ENCODE measurements at places on chromosomes 3 and 15.

DNA sequence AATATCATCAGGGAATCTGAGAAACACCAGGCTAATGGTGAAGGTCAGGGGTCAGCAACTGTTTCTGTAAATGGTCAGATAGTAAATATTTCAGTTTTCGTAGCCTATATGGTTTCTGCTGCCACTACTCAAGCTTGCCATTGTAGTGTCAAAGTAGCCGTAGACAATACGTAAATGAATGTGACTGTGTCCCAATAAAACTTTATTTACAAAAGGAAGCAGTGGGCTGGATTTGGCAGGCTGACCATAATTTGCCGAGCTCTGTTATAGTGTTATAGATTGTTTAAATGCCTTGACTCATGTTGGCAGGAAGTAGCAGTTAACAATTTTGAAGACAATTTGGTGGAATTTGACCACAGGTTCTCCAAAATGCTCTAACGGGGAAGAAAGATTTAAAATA lies 548.2 kb downstream of the FOXP1 start:
- no peak for DNase-seq

DNA sequence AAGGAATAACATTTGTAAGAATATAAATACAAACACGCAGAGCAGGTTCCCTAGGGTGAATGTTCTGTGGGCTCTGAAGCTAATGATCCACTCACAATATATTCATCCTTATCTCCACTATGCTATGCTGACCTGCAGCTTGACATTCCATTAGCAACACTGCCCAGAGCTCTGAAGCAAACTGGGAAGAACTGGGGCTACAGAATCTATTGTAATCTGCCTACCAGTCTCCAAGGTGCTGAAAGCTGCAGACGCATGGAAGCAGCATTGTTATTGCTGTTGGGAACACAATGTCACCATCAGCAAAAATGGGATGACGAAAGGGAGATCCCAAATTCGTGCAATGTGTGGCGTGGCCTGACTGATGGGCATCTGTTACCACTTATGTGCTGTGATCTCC lies 316.7 kb upstream of the RORA start:
- no peak for DNase-seq

- DNase-seq = no peak
Measured at GRCh38 chr3:151305775-151306151, 10.9 kb downstream of the GPR87 start.

DNA sequence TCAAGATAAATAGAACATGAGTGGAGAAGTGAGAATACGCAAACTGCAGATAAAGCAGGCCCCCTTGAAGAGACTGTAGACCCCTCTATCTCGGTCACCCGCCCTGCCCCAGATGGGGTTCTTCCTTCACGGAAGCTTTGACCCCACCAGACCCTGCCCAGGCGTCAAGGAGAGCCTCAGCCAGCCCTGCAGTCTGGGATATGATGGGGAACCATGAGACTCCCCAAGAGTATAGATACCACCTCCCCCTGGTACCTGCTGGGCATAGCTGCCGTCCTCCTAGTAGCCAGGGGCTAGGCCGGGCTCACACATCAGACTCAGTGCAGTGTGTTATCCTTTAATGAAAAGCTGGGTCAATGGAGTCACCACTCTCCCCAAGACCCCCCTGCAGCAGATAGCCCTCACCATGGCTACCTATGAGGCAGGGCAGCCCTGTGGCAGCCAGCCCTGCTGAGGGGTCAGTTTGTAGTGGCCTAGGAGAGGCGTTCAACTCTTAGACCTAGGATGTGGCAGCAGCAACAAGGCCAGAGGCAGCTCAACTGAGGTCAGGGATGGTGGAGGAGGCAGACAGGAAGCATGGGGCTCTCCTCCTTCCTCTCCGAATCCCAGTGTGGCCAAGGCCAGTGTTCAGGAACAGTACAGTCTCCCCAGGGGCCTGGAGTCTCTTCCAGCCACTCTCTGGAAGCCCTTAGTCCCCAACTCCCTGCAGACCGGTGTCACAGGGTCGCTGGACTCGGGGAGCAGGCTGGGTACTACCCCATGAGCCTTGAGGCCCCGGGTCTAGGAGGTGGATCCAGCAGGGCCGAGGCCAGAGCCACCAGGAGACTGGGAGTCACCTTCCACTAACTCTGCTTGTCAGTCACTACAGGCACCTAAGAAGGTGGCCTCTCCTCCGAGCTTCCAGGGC lies 26.1 kb downstream of the PLXNB1 start:
- DNase-seq = no peak

DNA sequence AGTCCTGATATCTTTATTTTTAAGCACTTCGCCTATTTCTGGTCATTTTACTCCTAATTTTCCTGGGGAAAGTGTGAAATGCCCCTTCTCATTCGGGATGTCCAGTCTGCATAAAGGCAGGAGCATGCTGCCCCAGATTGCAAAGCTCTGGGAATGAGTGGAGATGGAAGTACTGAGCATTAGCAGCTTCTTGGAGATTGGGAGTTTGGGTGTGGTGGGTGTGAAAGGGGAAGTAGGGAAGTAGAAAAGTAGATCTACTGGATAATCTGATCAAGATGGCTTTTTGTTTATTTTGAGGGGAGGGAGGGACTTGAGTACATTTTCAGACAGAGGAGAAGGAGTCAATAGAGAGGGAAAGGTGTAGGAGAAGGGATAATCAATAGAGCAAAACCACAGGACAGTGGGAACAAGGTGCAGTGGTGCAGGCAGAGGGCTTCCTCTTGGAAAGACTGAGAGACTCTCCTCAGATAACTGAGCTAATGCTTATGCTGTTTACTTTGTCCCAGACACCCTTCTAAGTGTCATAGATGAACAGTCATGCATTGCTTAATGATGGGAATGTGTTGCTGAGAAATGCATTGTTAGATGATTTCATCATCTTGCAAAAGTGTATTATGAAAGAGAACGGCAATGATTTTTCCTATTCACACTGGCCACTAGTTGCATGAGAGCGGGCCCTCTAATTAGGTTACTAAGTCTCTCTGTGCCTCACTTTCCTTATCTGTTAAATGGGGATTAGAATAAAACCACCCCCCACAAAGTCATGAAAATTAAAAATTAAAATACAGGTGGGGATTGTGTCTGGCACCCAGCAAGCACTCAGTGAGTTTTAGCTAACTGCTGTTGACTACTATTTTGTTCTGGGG lies 45.5 kb downstream of the PHLDB2 start:
- DNase-seq = no peak

GRCh38 chr3:148953094-148953493 lies 38.2 kb upstream of the GYG1 start:
- DNase-seq = no peak

- no peak for DNase-seq
Measured at GRCh38 chr3:4533489-4534443, 40.6 kb downstream of the ITPR1 start.

DNA sequence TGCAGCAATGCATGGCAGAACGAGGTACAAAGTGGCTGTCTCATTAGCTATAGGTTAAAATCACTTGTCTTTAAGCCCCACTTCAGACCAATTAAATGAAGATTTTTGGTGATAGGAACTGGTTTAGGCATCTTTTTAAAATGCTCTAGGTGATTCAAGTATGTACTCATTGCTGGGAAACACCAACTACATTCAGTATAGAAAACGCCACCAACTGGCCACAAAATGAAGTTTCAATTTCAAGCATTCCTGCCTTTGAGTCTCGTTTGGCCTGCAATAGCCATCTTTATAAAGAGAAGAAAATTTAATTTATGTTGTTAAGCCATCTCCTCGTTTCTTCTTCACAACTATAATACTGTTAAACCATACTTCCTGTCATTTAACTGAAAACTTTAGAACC lies 587.9 kb downstream of the GBE1 start:
- DNase-seq = no peak

DNA sequence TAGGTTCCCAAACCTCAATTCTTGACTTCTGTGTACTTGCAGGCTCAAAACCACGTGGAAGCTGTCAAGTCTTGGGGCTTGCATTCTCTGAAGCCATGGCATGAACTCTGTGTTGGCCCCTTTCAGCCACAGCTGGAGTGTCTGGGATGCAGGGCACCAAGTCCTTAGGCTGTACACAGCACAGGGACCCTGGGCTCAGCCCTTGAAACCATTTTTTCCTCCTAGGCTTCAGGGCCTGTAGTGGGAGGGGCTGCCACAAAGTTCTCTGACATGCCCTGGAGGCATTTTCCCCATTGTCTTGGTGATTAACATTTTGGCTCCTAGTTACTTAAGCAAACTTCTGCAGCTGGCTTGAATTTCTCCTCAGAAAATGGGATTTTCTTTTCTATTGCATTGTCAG lies 135.4 kb downstream of the ATG7 start:
- DNase-seq = no peak

GRCh38 chr3:14949126-14949525 lies 1.7 kb downstream of the NR2C2 start:
- no peak for DNase-seq

DNA sequence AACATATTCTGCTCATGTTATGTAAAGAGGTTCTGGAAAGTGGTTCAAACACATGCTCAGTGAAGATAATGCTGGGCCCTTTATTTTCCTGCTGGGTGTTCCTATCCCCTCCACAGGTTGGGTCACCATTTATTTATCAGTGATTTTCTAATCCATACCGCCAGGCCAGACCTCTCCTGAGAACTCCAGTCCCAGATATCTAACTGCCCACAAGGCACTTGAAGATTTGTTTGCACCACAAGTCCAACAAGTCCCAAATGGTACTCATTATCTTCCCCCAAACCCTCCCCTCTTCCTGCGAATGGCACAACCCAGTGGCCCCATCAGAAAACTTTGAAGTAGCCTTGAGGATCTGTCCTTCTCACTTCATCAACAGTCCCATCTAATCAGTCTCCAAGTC lies 5.4 kb downstream of the COL6A6 start:
- no peak for DNase-seq

DNA sequence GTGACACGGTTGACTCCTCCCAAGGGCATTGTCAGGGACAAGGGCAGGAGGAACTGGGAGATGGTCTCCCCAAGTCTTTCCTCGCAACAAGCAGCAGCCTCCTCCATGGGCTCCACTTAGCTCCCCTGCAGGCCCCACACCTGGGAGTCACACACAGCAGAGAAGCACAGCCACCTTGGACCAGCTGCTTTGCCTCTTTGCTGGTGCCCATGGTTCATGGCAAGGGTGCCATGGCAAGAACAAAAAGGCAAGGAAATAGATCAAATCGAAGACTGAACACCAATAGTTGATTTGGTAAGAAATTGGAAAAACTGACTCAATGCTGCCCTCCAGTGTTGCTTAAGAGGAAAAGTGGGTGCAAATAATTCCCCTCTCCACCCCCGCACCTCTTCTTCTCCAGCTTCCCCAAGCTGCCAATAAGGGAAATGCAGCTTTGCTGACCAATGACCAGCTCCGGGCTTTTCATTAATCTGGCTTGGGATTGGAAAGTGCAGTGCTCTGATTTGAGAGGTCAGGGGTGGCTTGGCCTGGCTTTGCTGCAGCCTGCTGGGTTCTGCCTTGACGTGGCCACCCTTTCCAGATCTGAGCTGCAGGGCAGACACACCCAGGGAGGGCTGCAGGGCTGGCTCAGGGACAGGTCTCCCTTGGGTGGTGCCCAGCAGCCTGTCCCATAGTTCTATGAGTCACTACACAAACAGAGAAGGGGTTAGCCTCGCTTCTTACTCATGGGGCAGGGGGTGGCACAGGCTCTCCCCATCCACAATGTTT lies 162.0 kb downstream of the KLF13 start:
- DNase-seq = no peak

GRCh38 chr3:108031895-108032294 lies 58.9 kb downstream of the CD47 start:
- no peak for DNase-seq

DNA sequence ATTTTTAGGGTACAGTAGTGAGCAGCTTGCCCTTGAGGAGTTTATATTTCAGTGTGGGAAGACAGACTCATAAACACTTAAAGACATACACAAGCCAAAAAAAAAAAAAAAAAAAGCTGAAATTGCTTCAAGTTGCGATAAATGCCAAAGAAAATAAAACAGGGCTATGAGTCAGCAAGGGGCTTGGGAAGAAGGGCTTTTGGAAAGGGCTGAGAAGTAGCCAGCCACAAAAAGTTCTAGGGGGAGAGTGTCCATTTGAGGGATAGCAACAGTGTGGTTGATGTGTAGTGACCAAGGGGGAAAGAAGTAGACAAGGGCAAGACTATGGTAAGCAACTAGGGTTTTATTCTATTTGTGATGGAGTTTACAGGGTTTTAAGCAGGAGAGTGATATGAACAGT lies 185.5 kb downstream of the ADAMTS9 start:
- no peak for DNase-seq
